ENCODE measurements at places on chromosomes 2 and 18.
A peak's percentile ranks its signal among the peaks of the same experiment; 100 is the strongest.

DNA sequence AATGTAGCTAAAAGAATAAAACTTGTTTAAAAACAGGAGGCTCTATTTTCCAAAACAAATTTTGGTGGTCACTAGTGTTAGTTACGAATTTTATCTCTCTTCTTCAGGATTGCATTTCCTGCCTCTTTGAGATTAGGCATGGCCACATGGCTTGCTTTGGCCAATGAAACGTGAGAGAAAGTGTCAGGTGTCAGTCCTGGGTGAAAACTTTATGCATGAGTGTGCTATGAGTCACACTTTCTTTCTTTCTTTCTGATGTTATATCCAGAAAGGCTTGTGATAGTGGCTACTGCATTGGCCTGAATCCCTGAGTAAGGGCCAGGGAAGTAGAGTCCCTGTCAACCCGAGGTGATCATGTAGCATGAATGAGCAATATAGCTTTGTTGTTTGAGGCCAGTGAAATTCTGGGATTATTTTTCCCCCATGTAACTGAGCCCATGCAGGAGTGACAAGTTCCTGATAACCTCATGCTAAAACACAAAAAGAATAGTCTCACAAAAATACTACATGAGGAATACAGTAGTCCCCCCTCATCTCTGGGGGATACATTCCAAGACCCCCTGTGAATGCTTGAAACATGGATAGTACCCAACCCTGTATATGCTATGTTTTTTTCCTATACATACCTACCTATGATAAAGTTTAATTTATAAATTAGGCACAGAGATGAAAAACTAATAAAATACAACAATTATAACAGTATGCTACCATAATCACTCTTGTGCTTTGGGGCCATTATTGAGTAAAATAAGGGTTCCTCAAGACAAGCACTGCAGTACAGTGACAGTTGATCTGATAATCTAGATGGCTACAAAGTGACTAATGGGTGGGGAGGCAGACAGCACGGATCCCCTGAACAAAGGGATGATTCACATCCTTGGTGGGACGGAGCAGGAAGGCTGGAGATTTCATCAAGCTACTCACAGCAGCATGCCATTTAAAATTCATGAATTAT is 109.5 kb downstream of the CDC42EP3 start:
- no peak for DNase-seq

- no peak for DNase-seq
These were observed 58.7 kb downstream of the RBKS start for GRCh38 chr2:27831279-27832050.

DNA sequence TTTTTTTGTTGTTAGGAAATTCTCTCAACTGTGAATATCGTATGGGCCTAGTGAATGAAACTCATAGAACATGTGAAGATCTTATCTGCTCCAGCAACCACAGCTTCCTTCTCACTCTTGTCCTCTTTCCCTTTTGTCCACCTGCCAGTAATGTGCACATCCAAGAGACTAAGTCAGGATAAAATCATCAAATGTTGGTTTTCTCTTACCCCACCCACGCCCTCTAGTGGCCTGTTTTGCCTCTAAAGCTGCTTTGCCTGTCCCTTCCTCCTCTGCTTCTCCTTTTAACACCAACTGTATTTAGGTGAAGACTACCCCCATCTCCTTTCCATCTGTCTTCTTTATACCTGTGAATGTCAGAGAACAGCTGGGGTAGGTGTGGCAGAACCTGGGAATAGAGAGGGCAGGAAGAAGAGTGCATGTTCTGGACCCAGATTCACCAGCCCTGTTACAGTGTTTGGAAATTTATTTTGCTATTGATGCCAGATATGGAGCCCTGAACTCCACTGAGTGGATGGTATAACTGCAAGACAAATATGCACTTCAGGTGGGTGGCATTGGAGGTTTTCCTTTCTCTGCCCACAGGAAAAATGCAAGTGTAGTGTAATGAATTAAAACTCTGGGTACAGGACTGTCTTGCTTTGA is 8.4 kb upstream of the MGAT5 start:
- peak; percentile 83 for DNase-seq

DNA sequence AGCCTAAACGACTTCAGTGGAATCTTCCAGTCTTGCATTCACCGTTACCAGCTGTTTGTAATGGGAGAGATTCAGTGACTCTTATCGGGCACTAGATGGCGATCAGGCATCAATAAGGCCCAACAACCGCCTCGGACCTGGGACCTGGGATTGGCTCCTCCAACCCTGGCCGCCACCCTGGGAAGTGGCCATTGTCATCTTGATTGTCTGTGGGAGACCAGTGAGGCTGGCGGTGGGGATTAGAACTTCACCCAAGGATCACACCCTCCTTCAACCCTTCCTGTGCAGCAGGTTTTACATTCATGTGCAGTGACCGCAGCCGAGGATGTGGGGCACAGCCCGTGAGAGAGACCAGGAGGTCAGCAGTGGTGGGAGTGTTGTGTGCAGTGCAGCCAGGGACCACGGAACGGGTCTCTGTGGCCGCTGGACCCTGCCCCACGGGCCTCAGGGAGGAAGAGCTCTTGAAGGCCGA is 85.3 kb downstream of the SPP2 start:
- DNase-seq = peak; percentile 63

- DNase-seq = no peak
These were observed 73.3 kb downstream of the NAB1 start for GRCh38 chr2:190722061-190722759.

GRCh38 chr2:17010104-17010503 is 344.5 kb upstream of the CYRIA start:
- DNase-seq = no peak
